Kidney capillary endothelial cell (primary cell): ENCODE measurements at places on chromosomes 7 and 10.

DNA sequence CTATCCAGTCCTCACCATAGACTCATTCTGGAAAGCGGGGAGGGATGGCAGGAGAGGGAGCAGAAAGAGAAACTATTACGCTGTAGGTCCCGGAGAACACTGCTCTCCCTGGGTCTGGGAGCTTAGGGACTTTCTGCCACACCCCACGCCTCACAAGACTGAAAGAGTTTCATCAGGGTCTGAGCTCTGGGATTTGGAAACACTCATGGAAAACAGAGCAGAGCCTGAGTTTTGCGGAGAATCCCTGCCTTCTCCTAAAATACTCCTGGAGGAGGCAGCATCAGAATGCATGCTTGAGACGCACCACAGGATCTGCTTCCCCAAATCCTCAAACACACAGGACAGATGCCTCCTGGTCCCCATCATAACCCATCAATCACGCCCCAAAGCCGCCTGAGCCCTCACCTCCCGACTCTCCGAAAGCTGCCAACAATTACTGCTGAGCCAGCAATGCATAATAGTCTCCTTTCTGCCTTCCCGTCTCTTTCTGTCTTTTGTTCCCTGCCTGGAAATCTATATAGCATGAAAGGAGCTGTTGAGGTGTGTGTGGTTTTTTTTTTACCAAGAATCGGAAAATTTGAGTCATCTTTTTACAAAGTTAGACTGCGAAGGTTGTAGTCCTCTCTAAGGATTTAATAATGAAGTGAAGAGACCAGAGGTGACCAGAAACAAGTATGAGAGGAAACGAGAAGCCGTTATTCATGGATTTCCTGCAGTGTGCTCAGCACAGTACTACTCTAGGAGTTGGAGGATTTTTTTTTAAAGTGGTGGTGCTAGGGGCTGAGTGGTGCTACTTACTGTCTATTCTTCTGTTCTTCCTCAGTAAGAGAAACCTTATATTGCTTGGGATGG is 37.7 kb downstream of the ASB13 start:
- DNase-seq = no peak

- DNase-seq = no peak
Observed at GRCh38 chr7:151339651-151340382, 1.8 kb upstream of the NUB1 start.

GRCh38 chr7:149385195-149385950 is 75.5 kb downstream of the ZNF777 start:
- no peak for DNase-seq

- DNase-seq = no peak
Observed at GRCh38 chr7:5248201-5248885, 34.4 kb upstream of the SLC29A4 start.

GRCh38 chr7:69935107-69935506 is 336.8 kb downstream of the AUTS2 start:
- DNase-seq = no peak

- DNase-seq = no peak
Observed at GRCh38 chr10:93838278-93838677, 55.5 kb upstream of the SLC35G1 start.

GRCh38 chr10:86389441-86390193 is 23.0 kb upstream of the GRID1 start:
- DNase-seq = no peak

- DNase-seq = no peak
Observed at GRCh38 chr7:94303118-94303517, 91.6 kb upstream of the COL1A2 start.

DNA sequence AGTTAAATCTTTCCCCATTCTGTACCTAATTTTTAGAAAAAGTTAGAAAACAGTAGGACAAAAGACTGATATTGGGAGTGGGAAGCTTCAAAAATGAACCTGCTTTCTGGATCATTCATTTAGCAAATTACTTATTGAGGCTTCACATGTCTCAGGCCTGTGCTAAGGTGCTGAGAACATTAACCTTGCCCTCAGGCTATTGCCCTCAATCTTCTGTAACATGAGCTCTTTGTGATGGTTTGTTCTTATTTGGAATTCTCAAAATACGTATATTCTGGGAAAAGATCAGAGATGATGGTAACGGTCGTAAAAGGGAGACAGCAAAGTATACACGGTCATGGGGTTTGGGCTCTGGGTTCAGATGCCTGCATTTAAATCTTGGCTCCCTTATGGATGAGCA is 39.5 kb upstream of the PRKG1 start:
- DNase-seq = no peak

GRCh38 chr10:24894309-24894708 is 58.1 kb downstream of the PRTFDC1 start:
- no peak for DNase-seq

- no peak for DNase-seq
Observed at GRCh38 chr7:64654796-64655548, 11.0 kb upstream of the ZNF107 start.

DNA sequence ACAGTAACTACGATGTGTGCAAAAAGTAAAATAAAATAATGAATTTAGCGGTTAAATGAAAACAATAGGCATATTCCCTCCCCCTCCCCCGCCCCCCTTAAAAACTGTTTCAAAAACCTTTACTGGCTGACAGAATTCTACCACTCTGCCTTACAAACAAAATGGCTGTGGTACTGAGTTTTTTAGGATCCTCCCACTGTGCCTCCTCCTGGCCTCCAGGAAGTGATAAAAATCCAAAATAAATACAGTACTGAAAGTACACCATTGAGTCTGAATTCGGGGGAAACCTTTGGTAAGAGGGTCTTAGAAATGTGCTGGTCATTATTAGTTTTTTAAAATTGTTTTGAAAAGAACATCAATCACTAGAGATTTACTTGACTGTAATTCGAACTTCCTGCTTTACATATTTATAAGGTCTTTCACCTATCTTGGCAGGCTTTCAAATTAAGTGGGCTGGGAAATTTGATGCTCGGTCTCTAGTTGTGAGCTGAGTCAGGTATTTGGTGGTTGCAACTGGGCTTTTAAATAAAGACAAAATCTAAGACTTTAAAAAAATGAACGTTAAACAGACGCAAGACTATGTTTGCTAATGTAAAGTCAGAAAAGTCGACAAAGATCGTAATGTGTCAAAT is 32.5 kb upstream of the EPC1 start:
- peak; percentile 52 for DNase-seq

- no peak for DNase-seq
Observed at GRCh38 chr10:63889803-63890202, 368.6 kb downstream of the REEP3 start.

GRCh38 chr7:50358041-50358705 is 53.7 kb downstream of the IKZF1 start:
- no peak for DNase-seq

- no peak for DNase-seq
Observed at GRCh38 chr10:71868192-71868697, 17.2 kb upstream of the PSAP start.

DNA sequence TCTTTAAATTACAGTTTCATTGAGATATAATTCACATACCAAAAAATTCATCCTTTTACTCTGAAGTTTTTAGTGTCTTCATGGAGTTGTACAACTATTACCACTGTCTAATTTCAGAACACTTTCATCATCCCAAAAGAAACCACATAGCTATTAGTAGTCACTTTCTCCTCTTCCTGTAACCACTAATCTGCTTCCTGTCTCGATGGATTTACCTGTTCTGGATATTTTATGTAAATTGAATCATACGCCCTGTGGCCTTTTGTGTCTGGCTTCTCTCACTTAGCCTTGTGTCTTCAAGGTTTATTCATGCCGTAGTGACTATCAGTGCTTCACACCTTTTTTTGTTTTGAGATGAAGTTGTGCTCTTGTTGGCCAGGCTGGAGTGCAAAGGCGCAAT is 135.5 kb downstream of the DOCK1 start:
- DNase-seq = no peak

DNA sequence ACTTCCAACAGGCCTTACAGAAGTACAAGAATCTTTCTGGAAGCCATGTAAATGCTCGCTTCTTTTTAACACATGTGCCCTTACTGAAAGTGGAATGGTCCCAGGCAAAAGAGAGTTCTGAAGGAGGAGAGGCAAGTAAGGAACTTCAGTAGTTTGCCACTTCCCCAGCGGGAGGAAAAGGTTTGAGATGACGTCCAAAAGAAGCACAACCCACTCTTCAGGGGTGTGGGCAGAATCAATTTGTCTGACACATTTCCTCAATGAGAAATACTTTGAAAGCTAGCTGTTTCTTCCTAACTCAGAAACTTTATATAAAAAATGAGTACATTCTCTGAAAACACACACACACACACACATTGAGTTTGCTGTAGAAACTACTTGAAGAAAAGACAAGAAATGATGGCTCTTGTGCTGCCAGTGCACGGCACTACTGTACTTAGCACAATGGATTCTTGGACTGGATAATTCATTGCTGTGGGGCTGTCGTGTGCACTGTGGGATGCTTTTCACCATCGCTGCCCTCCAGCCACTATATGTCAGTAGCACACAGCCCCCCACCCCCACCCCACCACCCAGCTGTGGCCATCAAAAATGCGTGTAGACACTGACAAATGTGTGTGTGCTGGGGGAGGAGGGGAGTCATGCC is 183.0 kb downstream of the SRPK2 start:
- DNase-seq = peak; percentile 30

GRCh38 chr10:29356931-29357330 is 68.1 kb downstream of the LYZL1 start:
- no peak for DNase-seq

- no peak for DNase-seq
Observed at GRCh38 chr7:37882086-37882485, 33.7 kb downstream of the NME8 start.

- no peak for DNase-seq
Observed at GRCh38 chr7:44563171-44563679, 10.5 kb downstream of the DDX56 start.

DNA sequence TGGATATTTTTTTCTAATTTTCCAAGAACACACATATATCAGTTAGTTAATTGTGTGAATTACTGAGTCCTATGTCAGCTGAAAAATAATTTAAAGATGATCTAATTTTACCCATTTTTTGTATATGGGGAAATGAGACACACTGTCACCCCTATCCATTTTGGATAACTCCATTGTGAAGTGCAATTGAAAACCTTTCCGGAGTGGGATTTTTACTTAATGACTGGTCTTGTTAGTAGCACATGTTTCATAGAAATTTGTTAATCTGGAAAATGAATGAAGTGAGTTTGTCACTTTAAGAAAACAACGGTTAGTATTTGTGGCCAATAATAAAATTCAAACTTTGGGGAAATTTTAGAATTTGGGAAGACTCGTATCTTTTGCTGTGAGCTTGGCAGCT is 2.0 kb downstream of the GARS1 start:
- peak; percentile 18 for DNase-seq

DNA sequence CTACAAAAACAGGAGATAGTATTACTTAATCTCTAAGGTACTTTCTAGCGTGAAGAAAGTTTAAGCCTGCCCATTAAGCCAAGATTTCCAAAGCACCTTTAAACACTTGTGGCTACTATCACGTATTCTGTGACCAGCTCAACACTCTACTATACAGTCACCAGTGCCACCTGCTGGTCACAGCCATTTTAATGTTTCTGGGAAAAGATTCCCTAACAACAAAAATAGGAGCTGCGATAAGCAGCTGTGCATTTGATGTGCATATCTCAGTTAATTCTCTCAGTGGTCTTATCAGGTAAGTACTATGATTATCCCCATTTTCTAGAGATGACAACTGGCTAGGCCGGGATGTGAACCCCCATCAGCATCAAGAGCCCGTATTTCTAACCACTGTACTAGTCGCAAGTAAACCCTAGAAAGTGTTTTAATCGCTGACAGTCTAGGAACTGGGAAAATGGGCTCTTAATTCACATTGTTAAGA is 860 bp downstream of the SEC31B start:
- peak; percentile 63 for DNase-seq

DNA sequence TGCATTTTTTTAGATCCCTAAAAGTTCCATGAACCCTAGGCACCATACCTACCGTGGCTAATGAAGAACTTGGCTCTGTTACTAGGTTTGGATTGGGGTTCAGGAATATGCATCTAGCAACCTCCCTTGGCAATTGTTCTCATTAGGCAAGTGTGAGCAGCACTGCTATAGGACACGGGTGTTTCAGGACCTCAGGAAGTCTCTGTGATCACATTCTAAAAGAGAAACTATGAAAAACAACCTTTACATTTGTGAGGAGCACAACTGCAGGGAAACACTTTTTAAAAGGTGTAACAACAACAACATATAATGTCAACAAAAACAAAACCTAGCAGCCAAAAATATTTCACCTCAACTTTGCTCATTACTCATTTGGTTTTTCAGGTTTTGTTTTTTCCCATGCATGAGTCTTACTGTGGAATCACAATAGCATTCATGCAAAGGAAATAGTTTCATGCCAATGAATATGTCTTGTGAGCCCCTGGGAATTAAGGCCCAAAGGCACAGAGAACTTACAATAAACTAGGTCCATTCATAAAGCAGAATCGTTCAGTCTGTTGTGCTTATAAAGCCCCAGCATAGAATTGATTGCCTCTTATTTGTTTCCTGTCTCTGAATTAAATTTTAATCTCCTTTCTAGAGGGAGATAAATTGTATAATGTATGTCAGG is 255.7 kb upstream of the DGKB start:
- DNase-seq = peak; percentile 76

DNA sequence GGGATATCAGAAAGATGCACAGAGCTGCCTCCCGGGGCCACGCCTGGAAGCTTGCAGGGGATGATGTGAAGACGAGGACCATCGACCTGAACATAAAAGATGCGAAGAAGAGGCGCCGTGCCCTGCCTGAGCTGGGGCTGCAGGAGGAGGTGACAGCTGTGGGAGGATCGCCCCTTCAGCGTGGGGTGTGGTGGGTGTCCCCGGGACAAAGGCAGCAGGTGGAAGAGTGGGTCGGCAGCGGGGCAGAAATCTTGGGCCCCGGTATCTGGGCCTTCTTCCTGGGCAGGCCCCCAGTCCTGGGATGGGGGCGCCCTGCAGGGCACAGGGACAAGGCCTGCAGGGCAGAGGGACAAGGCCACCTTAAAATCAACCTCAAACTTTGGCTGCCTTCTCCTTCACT is 134.9 kb downstream of the OR13A1 start:
- no peak for DNase-seq

GRCh38 chr7:142914121-142914520 is 19.4 kb downstream of the TRPV5 start:
- no peak for DNase-seq

DNA sequence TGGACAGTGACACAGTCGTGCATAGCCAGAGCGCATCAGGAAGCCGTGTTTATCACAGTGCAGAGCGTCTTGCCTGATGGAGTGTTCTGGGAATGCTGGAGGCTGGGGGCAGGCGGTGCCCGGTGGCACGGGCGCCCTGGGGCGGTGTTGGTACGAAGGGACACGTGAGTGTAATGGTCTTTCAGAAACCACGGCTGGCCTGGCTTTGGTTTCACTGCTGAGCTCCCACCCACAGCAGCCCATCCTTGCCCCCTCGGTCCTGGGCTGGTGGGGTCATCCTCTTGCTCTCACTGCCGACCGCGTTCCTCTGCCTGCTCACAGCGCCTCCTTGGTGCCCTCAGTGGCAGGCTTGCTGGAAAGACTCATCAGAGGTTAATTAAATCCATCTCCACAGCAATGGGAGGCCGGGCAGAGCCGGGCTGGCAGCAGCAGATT is 50.6 kb downstream of the NKX6-2 start:
- no peak for DNase-seq

DNA sequence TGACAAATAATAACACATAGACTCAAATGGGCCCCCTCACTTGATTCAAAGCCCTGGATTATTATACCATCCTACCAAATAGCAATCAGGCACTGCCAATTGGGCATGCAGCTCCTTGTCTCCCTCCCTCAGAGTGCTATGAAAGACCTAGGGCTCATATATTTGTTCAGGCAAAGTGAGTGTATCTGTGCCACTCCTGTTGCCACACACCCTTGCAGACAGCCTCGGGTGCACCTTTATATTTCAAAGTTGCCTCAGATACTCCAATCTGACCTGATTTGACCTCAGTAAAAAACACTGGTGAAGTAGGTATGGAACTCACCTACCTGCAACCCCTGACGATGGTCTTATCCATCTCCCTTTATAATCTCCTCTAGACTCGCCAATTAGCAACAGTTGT is 3.0 kb upstream of the NAMPT start:
- DNase-seq = no peak
